ENCODE measurements at places on chromosomes 2 and 18. TPM values are rescaled to one million over a fixed set of nuclear protein-coding genes. Genes with fewer than 3 reads are reported as not detected.
A peak's percentile ranks its signal among the peaks of the same experiment; 100 is the strongest.

- DNase-seq: no peak
Measured at GRCh38 chr2:169839954-169840746, 12.9 kb downstream of the UBR3 start.

- DNase-seq: peak; percentile 33
Measured at GRCh38 chr2:41924709-41925408, 123.0 kb upstream of the PKDCC start.

DNA sequence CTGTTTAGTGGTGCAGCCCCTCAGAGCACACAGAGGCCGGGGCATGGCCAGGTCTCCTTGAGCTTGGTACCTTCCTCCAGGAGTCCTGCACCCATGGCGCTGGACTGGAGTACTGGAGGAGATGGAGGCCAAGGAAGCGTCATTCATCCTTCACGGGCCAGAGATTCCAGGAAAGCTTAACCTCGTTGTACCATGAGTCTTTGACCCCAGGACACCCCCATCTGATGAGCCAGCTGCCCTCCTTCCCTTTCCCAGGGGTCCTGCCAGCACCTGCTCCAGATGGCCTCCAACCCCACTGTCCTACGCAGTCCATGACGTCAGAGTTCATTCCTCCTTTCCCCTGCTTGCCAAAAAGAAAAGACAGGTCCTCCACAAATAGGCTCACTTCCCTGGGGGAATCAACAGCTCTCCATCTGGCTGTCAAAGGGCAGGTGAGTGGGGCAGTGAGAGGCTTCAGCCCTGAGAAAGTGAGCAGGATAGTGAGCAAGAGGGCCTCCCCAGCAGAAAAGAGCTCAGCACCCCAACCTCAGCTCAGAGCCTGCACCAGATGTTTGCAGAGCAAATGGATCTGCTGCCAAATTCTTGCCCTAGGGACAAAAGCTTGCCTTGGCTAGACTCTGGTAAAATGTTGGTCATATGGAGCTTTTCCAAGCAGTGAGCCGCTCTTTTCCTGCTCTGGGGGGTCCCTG is 4.5 kb upstream of the NPPC start:
- no peak for DNase-seq

DNA sequence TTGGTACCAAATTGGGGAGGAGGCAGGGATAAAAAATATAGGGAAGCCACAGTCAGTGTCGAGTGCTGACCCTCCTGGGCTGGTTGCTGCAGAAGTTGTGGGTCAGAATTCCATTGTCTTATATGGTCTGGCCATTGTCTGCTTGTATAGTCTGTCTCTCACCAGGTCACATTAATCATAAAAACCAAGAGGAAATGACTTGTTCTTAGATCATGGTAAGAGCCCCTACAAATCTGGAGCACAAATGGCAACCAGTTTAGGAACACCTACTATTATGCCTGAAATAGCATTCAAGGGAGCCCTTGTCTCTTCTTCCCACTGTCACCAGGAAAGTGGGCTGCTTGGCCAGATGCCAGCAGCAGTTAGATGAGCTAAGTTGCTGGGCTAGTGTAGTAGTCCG is 119.7 kb upstream of the RMP24 start:
- no peak for DNase-seq

DNA sequence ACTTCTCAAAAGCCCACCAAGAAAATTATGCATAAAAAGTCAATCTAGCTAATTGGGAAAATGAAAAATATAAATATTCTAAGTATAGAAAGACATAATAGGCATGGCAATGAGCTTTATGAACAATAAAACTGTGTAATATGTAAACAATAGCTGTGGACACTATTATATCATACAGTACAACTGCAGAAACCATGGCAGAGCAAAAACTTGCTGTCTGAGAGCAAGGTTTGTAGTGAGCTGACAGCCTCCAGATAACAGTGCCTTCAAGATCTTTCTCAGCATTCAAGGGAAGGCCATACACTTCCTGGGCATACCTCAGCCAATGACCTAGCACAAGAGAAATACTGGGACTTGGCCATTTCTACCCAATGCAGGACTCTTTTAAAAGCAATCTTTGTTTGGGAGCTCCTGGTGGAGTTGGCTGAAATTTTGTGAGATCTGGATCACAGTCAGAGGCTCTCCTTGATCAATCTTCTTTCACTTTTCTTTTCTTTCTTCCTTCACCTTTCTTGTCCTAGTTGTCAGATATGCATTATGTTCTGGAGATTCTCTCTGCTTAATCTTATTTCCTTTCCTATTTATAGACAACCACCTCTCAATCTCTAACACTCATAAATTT is 427.2 kb upstream of the UBE2E3 start:
- no peak for DNase-seq

DNA sequence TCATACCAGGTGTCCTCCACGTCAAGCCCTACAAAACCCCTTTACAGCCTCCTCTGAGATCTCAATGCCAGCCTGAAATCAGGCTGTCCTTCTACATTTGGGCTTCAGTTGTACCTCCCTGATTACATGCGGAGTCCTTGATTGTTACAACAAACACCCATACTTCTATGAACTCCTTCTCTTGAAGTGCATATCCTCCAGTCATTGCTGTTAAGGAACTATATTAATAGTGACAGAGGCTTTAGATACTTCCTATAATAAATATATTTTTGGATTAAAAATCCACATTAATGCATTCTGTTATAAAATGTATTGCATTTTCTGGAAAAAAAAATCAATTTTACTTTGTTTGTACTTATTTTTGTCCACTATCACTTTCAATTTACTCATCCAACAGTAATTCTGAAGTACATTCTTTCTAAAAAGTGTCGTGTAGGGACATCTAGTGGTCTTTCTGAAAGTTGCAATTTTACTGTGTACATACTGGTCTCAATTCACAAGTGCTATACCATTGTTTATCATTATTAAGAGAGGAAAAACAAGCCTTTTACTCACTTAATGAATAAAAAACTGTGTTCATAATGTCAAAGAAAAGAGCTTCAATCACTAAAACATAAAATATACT is 316.4 kb downstream of the DSEL start:
- DNase-seq: no peak

- DNase-seq: no peak
Measured at GRCh38 chr2:45229411-45229810, 220.2 kb upstream of the SIX2 start.

DNA sequence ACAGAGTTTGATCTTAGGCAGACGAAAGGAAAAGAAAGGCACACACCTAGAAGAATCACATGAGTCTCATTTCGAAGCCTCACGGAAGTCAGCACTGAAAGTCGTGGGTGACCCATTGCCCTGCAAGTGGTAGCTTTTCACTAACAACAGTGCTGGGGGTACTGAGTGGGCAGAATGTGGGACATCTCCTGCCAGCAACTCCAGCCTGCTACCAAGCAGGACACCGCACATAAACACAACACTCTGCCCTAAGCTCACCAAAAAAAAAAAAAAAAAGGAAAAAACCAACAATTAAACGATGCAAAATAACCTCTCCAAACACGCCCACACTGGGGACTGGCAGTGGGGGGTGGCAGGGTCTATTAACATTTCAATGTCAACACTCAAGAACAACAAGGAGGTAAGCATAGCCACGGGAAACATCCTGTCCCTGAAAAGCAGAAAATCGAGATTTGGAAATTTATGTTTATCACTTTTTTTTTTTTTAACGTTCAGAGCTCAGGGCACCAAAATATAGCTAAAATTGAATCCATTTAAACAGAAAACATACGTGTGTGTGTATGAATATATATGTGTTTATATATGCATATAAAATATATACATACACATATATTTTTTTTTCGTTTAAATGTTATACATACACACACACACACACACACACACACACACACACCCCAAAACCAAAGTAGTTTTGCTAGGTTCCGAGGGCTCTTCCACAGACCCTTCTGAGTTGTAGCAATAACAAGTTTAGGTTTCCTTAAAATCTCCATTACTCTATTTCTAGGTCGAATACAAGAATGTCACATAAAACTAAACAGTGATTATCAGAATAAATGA is 2.2 kb downstream of the INO80D start:
- peak; percentile 24 for DNase-seq

DNA sequence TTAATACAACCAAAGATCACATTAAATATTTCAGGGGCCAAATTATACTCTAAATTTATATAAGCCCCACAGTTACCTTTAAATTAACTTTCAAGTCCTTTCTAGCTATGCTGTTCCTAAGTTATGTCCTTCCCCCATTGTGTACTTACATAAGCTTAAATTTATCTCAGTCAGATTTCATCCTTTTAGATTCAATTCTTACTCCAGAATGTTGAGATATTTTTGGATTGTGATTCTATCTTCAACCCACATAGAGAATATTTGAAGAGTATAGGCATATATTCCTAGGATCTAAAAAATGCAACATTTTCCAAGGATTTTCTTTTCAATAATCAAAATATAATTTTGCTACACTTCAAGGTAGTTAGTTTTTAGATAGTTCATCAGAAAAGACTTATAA is 242.8 kb downstream of the KCNE4 start:
- DNase-seq: no peak

GRCh38 chr2:71464389-71464788 is 11.0 kb downstream of the DYSF start:
- no peak for DNase-seq

- DNase-seq: no peak
Measured at GRCh38 chr2:3280683-3281520, 96.7 kb downstream of the EIPR1 start.

DNA sequence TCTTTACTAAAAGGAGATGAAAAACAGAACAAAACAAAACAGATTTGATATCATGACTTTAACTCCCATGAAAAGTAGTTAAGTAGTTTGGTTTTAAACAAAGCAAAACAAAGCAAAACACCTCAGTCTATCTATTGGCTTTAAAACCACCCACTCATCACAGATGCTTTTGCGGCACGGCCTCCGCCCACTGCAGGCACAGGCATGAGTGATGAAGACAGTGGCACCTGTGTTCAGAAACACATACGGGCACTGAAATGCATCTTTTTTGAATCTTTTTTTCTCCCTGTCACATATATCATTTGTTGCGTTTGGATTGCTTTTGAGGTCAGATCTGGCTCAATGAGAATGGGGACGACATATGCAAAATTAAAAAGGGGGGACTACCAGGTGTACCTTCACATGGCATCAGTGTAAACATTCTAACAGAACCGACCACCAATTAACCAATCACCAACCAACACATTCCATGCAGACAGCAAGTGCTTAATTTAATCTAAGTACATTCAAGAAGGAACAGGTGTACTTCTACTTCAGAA is 147.4 kb upstream of the REV1 start:
- DNase-seq: no peak

- DNase-seq: no peak
Measured at GRCh38 chr2:219514196-219514761, at the start of gene ASIC4. Gene ASIC4 (plus strand): TSS chr2:219514482. CDS start chr2:219514725, 243 bp downstream.

DNA sequence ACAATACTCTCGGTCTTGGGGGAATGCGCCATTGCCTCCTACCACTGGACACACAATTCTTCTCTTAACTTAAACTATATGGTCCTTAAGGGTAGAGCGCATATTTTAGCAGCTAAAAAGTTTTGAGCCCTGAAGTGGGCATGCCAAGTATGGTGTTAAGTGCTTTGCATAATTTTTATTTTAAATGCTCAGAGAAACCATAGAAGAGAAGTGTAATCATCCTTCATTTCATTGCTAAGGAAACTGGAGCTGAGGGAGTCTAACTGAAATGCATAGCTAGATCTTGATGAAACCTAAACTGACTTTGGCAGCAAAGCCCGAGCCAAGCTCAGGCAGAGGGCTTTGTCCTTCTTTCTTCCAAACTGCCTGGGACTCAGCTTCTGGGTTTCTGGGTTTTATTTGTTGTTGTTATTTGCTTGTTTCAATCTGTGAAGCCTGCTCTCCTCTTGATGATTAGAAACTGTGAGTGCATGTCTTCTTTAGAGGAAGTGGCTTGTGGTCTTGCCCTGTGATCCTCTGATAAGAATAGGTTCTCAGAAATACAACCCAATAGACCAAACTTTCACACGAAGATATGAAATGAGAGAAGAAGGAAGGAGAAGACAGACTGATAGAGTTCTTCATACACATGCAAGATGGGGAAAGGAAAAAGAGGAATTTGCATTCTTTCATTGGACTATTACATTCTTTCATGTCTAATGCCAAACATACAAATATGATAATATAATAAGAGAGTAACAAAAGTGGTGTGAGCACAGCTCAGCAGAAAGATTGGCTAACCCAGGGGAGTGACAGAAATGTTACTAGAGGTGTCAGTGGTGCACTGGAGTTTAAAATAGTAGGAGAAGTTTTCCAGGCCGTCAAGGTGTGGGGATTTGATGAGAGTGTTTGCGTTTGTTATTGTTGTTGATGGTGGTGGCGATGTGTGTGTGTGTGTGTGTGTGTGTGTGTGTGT is 7.5 kb upstream of the RNF144A start:
- no peak for DNase-seq

- DNase-seq: no peak
Measured at GRCh38 chr2:160208655-160209515, 8.8 kb upstream of the ITGB6 start.

GRCh38 chr2:223618172-223619035 is 16.2 kb upstream of the SCG2 start:
- no peak for DNase-seq

DNA sequence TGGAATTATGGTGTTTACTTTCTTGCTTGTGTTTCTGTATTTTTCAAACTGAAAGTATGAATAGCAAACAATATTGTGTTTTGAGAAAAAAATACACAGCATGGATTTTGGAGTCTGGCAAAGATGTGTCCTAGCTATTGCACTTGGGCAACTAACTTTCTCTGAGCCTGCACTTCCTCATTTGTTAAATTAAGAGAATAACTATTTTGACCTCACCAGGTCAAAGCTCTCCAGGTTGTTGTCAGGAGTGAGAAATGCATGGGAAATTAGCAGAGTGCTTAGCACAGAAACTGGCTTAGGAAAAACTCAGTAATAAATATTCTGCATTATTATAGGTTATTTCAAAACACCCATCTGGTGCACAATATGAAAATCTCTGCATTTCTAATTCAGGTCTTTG is 28.2 kb downstream of the LYPD1 start:
- DNase-seq: no peak

- DNase-seq: no peak
Measured at GRCh38 chr2:9010866-9011265, 7.4 kb upstream of the MBOAT2 start.

DNA sequence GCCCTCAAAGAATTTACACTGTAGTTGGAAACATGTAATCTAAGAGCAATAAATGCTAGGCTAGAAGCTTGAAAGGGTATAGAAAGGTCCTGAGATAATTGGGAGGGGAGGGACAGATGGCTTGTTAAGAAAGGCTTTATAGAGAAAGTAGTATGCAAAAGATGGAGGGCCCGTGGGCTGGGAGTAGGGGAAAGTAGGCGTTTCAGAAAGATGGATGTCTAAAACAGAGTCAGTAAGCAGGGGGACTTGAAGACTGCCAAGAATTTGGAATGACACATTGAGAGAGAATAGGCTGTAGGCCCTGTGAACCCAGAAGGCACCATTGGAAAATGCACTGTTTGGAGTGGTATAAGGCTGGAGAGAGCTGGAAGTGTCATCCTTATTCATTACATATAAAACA is 822 bp downstream of the PSMG2 start:
- DNase-seq: no peak

Gene CFC1
- total RNA-seq: 16.1 TPM

Gene C2orf80
- total RNA-seq: not detected

Gene VIT
- 2.6 TPM for total RNA-seq

Gene CDCA7
- 3.1 TPM for total RNA-seq

Gene ALPG
- total RNA-seq: not detected

Gene ASB18
- total RNA-seq: not detected

Gene PRKCE
- total RNA-seq: 7.3 TPM

Gene ABCG5
- total RNA-seq: not detected

Gene ALK
- total RNA-seq: under 0.01 TPM
